GM23338 (cell line): ENCODE measurements at places on chromosomes 6 and 20. TPM values are rescaled to one million over a fixed set of nuclear protein-coding genes. Genes with fewer than 3 reads are reported as not detected.

DNA sequence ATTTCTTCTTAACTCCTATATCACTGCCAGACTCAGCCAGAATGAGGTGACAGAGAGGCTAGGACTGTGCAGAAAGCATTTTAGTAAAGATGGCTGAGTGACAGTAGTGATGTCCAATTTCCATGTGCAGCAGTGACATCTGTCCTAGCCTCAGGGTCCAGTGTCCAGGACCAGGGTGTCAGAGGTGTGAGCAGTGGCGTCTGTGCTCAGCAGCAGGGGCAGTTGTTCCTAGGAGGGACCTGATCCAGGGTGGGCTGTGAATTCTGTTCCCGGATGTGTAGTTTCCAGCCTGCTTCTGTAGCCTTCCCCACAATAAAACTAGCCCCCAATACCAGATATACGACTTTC lies 6.0 kb downstream of the HLA-B start:
- no peak for DNase-seq

DNA sequence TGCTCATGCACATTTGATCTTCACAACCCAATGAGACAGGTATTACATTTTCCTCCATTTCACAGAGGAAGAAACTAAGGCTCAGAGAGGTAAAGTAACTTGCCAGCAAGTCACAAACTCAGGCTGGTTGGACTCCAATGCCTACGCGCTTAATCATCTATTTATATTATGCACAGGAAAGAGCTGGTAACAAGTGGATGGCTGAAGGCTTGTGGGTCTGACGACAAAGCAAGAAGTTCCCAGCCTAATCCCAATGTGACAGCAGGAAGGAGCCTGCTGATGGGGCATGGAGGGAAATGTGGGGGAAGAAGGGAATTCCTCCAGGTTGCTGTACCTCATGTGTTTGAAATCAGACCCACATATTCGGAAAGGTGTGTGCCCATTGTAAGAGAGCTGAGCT lies 3.9 kb downstream of the CDH22 start:
- no peak for DNase-seq

- no peak for DNase-seq
Observed at GRCh38 chr6:134756374-134757025, 193.4 kb downstream of the ALDH8A1 start.

DNA sequence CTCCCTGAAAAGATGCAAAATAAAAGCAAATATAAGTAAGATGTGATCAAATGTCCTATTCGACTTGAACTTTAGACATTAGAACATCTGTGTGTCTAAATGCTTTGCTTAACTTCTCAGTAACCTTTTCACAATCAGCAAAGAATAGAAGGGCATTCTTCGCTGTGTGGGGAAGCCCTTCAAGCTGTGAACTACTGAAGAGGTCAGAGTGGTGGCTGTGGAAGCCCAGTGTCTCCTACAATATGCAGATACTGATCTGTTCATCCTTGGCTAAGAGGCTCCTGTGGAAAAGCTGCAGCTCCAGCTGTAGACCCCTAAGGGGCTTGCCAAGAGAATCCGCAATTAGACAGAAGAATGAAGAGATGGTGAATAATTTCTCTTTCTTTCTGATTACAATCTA lies 400.3 kb upstream of the SASH1 start:
- DNase-seq = no peak

- no peak for DNase-seq
Observed at GRCh38 chr20:58751979-58752378, 59.4 kb downstream of the NPEPL1 start.

DNA sequence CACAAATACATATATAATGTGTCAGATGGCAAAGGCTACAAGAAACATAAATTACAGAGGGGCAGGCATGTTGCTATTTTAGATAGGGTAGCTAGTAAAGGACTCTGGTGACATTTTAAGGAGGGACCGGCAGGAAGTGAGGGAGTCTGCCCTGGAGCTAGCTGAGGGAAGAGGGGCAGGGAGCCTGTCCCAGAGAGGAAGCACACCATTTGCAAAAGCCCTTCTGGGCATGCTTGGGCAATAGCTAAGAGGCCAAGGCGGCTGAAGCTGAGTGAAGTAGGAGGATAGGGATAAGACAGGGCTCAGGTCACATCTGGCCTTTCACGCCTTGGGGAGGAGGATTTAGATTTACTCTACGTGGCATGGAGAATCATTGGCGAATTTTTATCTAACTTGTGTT lies 96.2 kb downstream of the RTN4IP1 start:
- DNase-seq = no peak

DNA sequence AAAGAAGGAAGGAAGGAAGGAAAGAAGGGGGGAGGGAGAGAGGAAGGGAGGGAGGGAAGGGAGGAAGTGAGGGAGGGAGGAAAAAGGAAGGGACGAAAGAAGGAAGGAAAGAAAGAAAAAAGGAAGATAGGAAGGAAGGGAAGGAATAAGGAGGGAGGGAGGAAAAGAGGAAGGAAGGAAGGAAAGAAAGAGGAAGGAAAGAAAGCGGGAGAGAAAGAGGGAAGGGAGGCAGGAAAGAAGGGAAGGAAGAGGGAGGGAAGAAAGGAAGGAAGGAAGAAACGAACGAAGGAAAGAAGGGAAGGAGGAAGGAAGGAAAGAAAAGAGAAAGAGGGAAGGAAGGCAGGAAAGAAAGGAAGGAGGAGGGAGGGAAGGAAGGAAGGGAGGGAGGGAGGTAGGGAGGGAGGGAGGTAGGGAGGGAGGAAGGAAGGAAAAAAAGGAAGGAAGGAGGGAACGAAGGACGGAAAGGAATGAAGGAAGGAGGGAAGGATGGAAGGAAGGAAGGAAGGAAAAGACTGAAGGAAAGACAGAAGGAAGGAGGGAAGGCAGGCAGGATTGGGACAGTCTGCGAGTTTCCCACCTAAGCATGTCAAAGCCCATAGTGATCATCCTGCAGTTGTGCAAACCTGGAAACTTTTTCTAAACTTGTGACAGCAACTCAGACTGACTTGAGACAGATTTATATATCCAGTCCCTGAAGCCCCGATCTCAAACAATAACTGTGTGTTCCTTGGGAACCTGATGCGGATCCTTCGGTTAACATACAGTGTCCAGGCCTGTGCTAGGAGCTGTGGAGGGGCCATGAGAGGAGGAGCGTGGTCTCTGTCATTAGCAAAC lies 59.8 kb upstream of the IYD start:
- DNase-seq = no peak

DNA sequence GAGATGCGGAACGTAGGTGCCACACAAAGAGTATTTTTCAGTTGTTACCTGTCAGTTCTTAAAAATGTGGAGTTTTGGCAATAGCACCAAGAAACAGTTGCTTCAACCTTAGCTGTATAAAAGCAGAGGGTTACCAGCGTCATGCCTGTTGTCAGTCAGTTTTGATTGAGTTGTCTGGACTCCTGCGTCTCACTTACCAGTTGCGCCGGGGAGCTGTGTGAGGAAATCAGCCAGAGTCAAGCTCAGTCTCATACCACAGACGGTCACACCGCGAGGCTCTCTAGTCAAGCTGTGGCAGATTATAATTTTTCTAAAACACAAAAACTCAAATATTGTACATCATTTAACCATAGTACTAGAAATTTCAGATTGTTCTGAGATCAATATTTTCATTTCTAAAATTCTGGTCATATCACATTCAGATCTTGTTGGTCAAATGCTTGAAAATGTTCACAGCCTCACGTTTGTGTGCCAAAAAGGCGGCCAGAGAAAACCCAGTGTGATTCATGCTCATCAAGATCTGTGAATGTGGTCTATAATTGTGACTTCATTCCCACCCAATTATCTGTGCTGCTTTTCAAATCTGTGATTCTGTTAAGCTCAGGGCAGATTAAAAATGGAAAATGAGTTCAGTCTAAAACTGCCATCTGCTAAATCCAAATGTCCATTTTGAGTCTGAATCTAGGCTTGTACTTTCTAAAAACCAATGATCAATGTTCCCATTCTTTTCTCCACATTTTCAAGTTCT lies 37.5 kb downstream of the SASH1 start:
- DNase-seq = no peak

The LY6G6F gene
- not detected in 2 replicates for total RNA-seq

The C2 gene
- 1.7 and 2.4 TPM in 2 replicates for total RNA-seq

The SSTR4 gene
- not detected in 2 replicates for total RNA-seq

The SNX21 gene
- 26.7 and 31.5 TPM in 2 replicates for total RNA-seq
